ENCODE measurements at places on chromosomes 2 and 18. TPM values are rescaled to one million over a fixed set of nuclear protein-coding genes. Genes with fewer than 3 reads are reported as not detected.

DNA sequence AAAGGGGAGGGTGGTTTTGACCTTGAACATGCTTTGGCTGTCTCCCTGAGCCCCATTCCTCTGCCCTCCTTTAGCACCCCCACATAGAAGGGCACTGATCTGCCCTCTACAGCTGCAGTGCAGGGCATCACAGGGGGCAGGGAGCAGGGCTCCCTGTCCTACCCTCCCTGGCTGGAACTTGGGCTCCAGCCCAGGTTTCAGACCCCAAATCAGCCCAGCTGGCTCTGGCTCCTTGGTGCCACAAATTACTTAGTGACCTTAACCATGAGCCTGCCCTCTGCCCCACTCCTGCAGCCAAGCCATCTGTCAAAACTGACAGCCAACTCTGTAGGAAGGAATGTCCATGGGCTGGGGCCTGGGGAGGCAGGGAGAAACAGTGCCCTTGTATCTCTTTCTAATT is 105.6 kb downstream of the MAPK4 start:
- H3K4me1 ChIP-seq: peaks cover 14% of the 10 kb centered on the region
- H3K27ac ChIP-seq: no peak overlapping the region
- no peak for DNase-seq
- no peaks in the 10 kb centered on the region for H3K27me3 ChIP-seq
- H3K36me3 ChIP-seq: no peaks in the 10 kb centered on the region

DNA sequence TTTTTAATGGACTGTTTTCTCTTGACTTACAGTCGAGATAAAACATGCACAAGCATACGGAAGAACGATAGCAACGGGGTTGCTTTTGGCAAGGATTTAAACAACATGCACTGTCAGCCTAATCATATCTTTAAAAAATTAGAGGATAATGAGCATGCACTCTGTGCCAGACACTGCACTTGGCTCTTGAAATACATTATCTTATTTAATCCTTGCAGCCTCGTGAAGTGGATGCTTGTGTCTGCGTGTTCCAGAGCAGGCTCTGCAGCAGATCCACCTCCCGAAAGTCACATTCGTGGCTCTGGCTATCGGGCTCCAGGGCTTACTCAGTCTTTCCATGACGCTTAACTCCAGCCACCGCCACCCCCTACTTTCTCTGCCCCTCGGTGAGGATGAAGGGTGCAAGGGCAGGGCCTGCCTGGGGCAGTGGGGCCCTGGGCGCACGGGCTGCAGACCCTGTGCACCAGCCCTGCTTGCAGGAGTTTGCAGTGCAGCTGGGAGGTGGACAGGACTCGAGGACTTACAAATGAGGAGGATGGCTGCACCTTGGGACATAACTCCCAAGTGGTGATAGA is 61.7 kb downstream of the ACKR3 start:
- no peak overlapping the region for H3K4me3 ChIP-seq
- no peaks in the 10 kb centered on the region for H3K36me3 ChIP-seq
- no peaks in the 10 kb centered on the region for H3K4me1 ChIP-seq
- no peak for DNase-seq
- no peaks in the 10 kb centered on the region for H3K27me3 ChIP-seq
- no peak overlapping the region for H3K27ac ChIP-seq

DNA sequence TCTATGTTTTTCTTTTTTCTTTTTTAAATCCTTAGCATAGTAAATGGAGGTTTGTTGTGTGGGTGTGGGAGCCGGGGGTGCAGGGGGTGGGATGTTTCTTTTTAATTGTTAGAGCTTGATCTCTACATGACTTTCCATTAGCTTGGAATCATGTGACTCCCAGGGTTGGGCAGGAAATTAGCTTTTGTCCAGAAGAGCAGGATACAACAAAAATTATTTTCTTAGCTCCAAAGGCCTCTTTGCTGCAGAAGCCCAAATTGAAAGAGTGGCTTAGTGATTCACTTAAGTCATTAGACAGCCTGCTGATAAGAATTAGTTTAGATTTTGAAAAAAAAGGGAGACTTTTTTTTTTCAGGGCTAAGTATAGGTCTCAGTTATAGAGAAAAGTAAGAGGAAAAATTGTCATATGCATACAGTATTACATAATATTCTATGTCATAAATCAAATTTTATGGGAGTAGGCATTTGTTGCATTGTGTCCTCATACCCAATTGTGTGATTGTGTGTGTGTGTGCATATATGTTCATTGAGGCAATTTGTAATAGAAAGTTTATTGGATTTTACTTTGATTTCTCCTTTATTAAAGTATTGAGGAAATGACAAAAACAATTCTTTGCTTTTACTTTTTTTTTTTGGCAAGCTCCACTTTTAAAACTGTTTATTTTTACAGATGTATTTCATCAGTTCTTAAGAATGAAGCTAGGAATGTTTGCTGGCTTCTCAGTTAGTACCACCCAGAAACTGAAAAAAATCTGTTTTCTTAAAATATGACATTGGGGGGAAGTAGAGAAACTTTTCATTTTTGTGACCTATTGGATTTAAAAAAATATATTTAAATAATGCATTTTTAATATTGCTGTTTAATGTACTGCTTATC is 47.4 kb downstream of the TSPYL6 start:
- no peak for DNase-seq
- no peaks in the 10 kb centered on the region for H3K36me3 ChIP-seq
- H3K27me3 ChIP-seq: no peaks in the 10 kb centered on the region
- no peak overlapping the region for H3K27ac ChIP-seq

DNA sequence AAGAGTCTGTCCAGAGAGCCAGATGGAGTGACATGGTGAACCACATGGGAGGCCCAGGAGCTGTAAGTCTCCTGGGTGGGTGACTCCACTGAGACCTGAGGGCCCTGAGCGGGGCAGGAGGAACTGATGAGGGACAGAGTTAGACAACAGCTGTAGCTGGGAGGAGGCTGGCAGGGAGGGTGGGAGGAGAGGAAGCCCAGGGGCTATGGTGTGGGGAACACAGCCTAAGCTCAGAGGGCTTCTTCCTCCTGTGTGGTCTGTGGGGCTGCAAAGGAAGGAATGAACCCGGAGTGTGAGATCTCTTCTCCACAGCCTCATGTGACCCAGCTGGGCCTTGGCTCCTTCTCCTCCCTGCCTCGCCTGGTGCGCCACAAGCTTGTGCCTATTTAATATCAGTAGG is 395.6 kb upstream of the HS6ST1 start:
- H3K27ac ChIP-seq: no peak overlapping the region
- H3K4me1 ChIP-seq: no peaks in the 10 kb centered on the region
- no peak for DNase-seq
- no peaks in the 10 kb centered on the region for H3K27me3 ChIP-seq
- H3K4me3 ChIP-seq: no peak overlapping the region

GRCh38 chr2:232877940-232878511 is 8.0 kb downstream of the SNORC start:
- H3K27me3 ChIP-seq: peaks cover 52% of the 10 kb centered on the region
- H3K4me3 ChIP-seq: no peak overlapping the region

Gene BABAM2
- total RNA-seq: 34.8 TPM

DNA sequence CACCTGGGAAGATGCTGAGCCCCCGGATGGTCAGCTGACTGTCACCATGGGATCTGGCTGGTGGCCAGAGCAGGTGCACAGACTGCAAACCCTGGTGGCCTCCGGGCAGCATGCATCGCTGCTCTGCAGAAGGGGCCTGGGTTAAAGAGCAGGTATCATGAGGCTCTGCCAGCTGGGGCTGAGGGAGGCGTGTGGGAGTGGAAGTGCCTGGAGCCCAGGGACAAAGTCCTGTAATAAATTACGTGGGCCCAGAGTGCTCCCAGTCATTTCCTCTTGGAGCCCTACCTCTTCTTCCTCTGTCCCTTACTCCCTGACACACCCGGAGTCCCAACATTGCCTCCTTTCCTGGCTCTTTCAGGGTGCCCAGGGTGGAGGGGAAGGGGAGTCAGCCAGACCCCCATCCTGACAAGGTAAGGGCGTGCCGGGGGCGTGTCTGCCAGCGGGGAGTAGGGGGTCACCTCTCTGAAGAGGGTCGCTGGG is at the start of gene MYO7B:
Gene MYO7B (plus strand): TSS at position 262 of the 480 bp plus-strand sequence. CDS start 24,040 bp downstream, outside the sequence.
- H3K4me3 ChIP-seq: no peak within 1 kb of the TSS
- H3K27me3 ChIP-seq: peaks cover 11% of the 10 kb centered on the region

GRCh38 chr2:55511508-55512124 is 7.9 kb upstream of the CFAP36 start:
- H3K4me3 ChIP-seq: no peak overlapping the region
- DNase-seq: peak; percentile 64
- H3K36me3 ChIP-seq: no peaks in the 10 kb centered on the region
- H3K4me1 ChIP-seq: no peaks in the 10 kb centered on the region
- no peaks in the 10 kb centered on the region for H3K27me3 ChIP-seq

DNA sequence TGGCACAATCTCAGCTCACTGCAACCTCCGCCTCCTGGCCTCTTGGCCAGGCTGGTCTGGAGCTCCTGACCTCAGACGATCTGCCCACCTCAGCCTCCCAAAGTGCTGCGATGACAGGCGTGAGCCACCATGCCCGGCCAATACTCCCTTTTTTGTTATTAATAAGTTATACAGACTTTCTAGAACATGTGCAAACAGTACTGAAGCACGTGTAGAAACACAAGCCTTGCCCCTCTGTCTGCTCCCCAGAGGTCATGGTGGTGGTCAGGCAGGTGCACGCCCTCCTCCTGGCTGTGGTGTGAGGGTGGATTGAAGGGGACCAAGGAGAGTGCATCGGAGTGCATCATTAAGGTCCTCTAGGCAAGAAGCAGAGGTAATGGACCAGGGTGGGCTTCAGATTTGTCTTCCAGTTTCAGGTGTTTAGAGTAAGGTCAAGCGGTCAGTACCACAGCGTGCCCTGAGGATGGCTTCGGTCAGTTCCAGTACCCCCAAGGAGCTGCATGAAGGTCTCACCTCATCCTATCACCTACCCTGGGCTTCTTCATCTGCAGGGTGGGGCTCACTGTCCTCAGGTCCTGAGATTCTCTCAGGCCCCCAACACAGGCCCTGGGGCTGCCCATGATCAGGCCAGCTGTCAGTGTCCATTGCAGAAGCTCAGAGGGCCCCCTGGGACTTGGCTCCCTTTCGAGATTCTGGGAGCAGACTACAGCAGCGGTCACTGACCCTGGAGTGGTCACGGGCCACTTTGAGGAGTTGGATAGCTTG is 124.3 kb downstream of the GLI2 start:
- H3K4me3 ChIP-seq: no peak overlapping the region
- peaks cover 52% of the 10 kb centered on the region for H3K4me1 ChIP-seq
- DNase-seq: no peak
- no peak overlapping the region for H3K27ac ChIP-seq
- H3K36me3 ChIP-seq: no peaks in the 10 kb centered on the region

- no peaks in the 10 kb centered on the region for H3K36me3 ChIP-seq
- H3K4me3 ChIP-seq: no peak overlapping the region
- H3K27ac ChIP-seq: no peak overlapping the region
- H3K27me3 ChIP-seq: no peaks in the 10 kb centered on the region
Measured at GRCh38 chr2:158539176-158540005, 82.6 kb downstream of the PKP4 start.

Gene PAX3
- total RNA-seq: 4.6 TPM

Gene INHBB
- total RNA-seq: not detected

GRCh38 chr18:80253236-80253635 is 5.9 kb upstream of the PARD6G start:
- H3K4me3 ChIP-seq: no peak overlapping the region
- H3K27me3 ChIP-seq: peaks cover 12% of the 10 kb centered on the region
- H3K4me1 ChIP-seq: no peaks in the 10 kb centered on the region
- no peak overlapping the region for H3K27ac ChIP-seq

GRCh38 chr2:140863713-140864112 is 1267.1 kb downstream of the LRP1B start:
- no peak overlapping the region for H3K4me3 ChIP-seq
- H3K27ac ChIP-seq: no peak overlapping the region
- DNase-seq: peak; percentile 53
- H3K36me3 ChIP-seq: no peaks in the 10 kb centered on the region
- no peaks in the 10 kb centered on the region for H3K27me3 ChIP-seq

DNA sequence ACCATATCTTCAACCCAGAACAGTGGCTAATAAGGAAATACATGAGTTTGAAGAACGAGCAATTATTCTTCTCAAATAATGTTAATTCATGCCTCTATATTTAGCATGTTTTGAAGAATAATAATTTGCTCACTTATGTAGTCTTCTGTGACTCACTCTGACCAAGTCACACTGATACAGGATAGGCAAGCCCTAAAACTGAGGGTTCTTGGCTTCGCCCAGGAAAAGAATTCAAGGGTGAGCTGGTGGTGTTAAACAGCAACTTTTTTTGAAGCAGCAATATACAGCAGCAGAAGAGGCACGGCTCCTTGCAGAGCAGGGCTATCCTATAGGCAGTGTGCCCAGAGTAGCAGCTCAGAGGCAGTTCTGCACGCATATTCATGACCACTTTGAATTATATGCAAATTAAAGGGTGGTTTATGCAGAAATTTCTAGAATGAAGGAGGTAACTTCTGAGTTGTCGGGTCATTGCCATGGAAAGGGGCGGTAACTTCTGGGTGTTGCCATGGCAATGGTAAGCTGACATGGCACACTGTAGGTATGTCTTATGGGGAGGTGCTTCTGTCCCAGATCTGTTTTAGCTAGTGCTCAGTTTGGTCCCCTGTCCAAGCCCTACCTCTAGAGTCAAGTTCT is 200.6 kb downstream of the RND3 start:
- no peaks in the 10 kb centered on the region for H3K36me3 ChIP-seq
- no peak overlapping the region for H3K27ac ChIP-seq
- H3K27me3 ChIP-seq: no peaks in the 10 kb centered on the region
- no peak overlapping the region for H3K4me3 ChIP-seq
- no peak for DNase-seq

GRCh38 chr2:9712263-9712662 is 81.5 kb upstream of the YWHAQ start:
- H3K4me3 ChIP-seq: no peak overlapping the region
- no peaks in the 10 kb centered on the region for H3K27me3 ChIP-seq
- no peaks in the 10 kb centered on the region for H3K36me3 ChIP-seq

GRCh38 chr2:214765180-214765579 is 44.3 kb downstream of the BARD1 start:
- H3K4me1 ChIP-seq: no peaks in the 10 kb centered on the region
- no peaks in the 10 kb centered on the region for H3K27me3 ChIP-seq
- no peak overlapping the region for H3K27ac ChIP-seq
- no peak overlapping the region for H3K4me3 ChIP-seq

Gene ITPRIPL1
- 4.9 TPM for total RNA-seq

- H3K4me3 ChIP-seq: no peak overlapping the region
- no peaks in the 10 kb centered on the region for H3K27me3 ChIP-seq
- DNase-seq: no peak
- H3K36me3 ChIP-seq: no peaks in the 10 kb centered on the region
- H3K27ac ChIP-seq: no peak overlapping the region
- H3K4me1 ChIP-seq: no peaks in the 10 kb centered on the region
Measured at GRCh38 chr2:68827666-68828065, 43.5 kb downstream of the BMP10 start.

GRCh38 chr18:31302991-31303390 is 15.0 kb upstream of the DSG1 start:
- H3K36me3 ChIP-seq: no peaks in the 10 kb centered on the region
- H3K27ac ChIP-seq: no peak overlapping the region
- H3K27me3 ChIP-seq: no peaks in the 10 kb centered on the region
- peaks cover 23% of the 10 kb centered on the region for H3K4me1 ChIP-seq

Gene AGXT
- not detected for total RNA-seq

Gene DUSP19
- 3.5 TPM for total RNA-seq

- H3K27ac ChIP-seq: no peak overlapping the region
- DNase-seq: no peak
- no peak overlapping the region for H3K4me3 ChIP-seq
- peaks cover 3% of the 10 kb centered on the region for H3K4me1 ChIP-seq
- H3K36me3 ChIP-seq: no peaks in the 10 kb centered on the region
Measured at GRCh38 chr2:62692225-62692624, 13.3 kb upstream of the EHBP1 start.

Gene ANKRD62
- total RNA-seq: 0.15 TPM

GRCh38 chr2:1480671-1481076 is 67.4 kb downstream of the TPO start:
- H3K27me3 ChIP-seq: no peaks in the 10 kb centered on the region
- no peak overlapping the region for H3K27ac ChIP-seq
- DNase-seq: no peak
- H3K4me1 ChIP-seq: no peaks in the 10 kb centered on the region

- H3K4me3 ChIP-seq: no peak overlapping the region
- H3K27me3 ChIP-seq: no peaks in the 10 kb centered on the region
- no peaks in the 10 kb centered on the region for H3K4me1 ChIP-seq
- no peak for DNase-seq
Measured at GRCh38 chr2:101830555-101830954, 133.0 kb downstream of the MAP4K4 start.
